ENCODE measurements at places on chromosomes 3 and 15.

DNA sequence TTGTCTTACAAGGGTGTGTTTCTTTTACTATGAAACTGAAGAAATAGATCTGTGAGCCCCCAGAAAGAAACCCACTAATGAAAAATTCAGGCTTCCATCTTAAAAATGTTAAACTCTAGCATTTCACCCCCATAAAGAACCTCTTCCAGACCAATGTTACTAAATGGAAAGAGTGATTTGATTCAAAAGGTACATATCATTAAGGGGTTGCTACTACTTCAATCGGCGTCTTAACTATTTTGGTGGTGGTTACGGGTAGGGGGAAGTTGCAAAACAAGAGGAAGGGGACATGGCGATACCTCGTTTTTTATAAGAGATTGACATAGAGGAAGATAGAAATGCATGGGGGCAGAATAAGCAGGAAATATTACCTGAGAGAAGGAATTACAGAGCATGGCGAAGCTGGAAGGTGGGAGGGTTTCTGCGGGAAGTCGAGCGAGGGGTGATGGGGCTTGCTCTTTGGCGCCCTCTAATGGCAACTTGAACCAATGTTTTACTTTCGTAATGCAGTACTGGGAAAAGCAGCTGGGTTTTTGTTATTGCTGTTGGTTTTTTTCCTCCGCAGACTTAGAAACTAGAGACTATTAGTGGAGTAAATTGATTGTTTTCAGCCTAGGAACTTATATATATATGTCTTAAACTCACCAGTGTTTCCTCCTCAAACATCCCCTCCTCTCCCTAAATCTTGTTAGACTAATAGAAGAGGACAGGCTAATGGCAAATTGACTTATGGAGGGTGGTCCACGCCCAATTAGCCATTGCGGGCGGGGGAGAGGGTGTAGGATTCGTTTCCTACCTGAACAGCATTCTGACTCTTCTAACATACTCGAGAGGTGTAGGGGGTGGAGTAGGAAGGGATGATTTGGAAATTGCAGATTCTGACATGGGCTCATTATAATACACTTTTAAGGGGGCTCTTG is 11.3 kb upstream of the SOX2 start:
- DNase-seq, result peak; percentile 84

DNA sequence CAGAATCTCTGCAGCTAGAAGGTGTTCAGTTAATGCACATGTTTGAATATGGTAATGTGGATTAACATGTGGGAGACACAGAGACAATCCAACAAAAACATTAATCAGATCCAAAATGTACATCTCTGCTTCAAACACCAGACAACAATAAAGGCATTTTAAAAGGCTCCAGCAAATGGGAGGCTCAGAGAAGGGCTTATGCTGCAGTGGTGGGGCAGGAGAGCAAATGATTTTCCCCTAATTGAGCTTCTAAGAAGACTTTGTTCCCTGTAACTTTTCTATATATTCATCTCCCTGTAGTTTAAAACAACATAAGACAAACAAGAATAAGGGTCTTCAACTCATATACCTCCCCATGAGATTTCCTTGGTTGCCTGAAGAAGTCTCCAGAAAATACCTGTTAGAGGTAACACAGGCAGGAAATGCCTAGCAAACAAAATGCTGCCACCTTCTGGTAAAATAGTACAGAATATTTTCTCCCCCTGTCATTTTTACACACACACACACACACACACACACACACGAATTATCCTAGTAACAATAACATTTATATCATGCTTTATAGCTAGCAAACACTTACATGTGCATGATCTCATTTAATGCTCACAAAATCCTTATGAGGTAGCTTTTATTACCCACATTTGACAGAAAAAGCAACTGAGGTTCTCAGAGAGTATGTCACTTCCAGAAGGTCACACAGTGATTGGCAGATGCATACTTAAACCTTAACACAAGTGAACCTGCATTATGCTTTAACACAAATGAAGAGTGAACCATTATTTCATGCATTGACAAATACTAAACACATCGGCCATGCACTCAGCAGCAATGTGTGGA is 123.4 kb upstream of the MB21D2 start:
- DNase-seq, result no peak

GRCh38 chr3:197417911-197418618 is 119.7 kb upstream of the DLG1 start:
- DNase-seq, result no peak

- peak; percentile 13 for DNase-seq
Measured at GRCh38 chr3:124014366-124014942, 22.5 kb upstream of the ROPN1 start.

DNA sequence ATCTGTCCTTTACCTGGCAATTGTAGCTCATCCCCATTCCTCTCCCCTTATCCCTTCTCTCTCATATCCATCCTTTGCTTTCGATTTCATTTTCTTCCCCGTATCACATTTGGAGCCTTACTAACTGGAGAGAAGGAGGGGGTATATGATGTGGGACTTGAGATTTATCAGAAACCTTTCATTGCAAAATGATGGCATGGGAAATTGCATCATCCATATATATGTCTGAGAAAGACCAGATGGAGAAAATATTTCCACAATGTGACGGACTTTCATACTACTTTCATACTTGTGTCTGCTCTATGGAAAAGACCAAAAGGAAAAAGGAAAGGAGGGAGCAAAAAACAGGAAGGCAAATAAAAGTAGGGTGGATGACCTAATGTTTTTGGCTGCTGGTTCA is 675.2 kb downstream of the AGBL1 start:
- DNase-seq, result no peak

DNA sequence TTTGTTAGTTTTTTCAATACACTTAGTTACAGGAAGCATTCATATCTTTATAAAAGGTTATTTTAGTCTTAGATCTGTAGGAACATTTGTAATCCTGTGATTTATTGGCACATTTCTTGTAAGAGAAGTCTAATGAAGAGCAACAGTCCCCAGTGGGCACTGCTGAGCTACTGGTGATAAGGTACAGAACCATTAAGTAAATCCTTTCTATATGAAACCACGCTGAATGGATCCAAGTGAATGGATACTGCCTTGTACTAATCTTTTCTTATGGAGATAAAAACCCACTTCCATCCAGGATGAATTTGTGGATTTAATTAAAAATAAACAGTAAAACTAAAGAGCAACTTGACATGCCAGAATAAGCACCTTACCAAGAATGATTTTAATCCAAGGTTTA is 64.0 kb downstream of the SHQ1 start:
- DNase-seq, result no peak

DNA sequence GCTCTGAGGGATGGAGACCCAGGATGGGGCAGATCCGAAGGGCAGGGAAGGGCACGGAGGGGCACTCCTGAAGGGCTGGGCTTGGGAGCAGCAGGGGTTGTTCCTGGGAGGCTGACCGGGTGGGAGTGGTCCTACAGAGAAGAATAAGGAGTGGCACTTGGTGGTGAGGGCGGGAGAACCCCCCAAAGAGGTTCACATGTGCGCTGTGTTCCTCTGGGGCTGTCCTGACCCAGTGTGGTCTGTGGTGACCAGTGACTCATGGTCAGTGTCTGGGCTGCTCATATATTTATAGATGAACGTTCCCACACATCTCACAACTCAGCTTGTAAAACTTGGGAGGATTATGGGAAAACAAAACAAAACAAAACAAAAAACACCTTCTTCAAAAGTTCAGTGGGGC is 10.0 kb downstream of the TRPM1 start:
- DNase-seq, result no peak

GRCh38 chr3:64554096-64554920 is 133.5 kb downstream of the ADAMTS9 start:
- no peak for DNase-seq

- no peak for DNase-seq
Measured at GRCh38 chr3:20096135-20096685, 56.0 kb downstream of the KAT2B start.

- DNase-seq, result no peak
Measured at GRCh38 chr3:100719136-100719535, 9.8 kb downstream of the TFG start.

DNA sequence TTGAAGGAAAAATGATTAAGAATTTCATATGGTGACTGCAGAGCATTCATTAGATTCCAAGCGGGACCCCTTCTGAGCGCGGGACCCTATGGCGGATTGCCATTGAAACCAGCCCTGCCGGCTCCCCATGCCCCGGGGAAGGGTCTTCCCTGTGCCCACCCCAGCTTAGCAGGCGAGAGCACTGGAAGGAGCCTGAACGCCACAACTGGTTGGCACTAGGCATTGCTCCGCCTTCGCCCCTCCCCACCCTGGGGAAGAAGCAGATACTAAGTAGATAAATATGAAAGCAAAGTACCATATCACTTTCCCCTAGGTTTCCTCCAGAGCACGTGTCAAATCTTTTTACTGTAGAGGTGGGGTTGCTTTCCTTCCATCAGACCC is 70.7 kb downstream of the CYP19A1 start:
- no peak for DNase-seq

DNA sequence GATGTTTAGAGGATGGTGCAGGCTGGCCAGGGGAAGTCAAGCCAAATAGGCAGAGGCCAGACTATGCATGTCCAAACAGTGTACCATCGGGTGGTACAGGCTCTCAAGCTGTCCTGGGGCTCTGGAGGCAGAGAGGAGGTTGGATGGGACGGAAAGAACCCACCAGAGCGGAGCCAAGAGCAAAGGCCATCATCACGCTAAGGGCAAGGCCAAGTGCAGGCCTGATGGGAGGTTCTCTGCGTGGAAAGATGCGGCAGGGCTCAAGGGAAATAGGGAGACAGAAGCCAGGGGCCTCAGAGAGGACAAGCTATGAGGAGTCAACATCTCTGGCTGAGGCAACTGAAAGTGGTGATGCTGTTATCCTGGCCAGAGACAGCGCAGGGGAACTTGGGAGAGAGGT is 102.7 kb downstream of the ASB7 start:
- DNase-seq, result no peak

DNA sequence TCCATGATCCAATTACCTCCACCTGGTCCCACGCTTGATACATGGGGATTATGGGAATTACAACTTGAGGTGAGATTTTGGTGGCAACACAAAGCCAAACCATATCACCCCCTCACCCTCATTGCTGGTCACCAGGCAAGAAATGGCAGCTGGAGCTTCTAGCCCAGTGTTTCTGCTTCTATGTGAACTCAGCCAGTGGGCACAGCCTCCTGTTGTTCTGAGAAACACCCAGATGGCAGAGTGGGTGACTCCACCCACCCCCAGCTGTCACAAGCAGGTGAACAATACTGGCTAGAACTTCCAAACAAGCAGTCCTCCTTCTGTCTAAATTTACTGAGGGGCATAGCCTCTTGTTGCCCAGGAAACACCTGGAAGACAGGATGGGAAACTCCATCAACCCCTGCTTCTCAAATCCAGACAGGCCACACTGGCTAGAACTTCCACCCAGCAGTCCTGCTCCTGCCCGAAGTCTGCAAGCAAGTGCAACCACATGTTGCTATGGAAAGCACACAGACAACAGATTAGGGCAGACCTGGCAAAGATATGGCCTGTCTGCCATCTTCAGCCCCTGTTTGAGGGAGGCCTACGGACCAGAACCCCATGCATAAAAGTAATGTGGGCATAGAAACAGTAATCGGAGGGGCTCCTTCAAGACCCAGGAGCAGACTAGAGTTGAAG is 114.1 kb downstream of the DTWD1 start:
- no peak for DNase-seq

DNA sequence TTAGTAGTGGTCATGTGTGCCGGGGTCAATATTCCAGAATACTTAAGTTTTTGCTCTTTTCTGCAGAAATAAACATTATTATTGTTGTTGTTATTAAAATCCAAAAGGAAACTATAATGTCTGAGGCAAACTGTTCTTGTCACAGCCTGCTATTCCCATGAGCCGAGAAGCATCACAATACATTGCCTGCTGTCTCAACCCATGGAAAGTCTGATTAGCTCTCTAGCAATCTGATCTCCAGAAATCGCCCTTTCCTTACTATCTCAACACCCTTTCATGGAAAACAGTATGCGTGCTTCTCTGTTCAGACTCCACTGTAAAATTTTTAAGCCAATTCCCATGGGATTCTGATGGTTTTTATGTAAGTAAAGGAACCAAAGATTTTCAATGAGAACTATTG is 811.0 kb downstream of the TUSC7 start:
- DNase-seq, result no peak

DNA sequence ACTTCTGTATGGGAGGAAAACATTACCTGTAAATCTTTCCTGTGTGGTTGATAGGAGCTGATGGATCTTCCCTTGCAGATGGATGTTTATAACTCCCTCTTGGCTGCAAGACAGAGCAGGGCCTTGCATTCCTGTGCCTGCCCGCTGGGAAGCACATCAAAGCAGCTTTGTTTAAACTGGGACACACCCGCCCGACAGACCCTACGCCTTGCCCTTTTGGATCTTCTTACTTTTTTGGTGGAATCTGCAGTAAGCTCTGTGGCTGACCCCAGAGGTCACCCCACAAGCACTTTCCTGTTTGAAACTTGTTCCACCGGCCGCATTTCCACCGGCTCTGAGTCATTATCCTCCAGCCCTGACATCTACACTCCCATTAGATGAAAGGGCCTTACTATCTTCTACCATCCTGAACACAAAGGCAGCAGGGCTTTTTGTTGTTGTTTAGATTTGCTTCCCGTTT is 244.1 kb upstream of the STT3B start:
- DNase-seq, result no peak

DNA sequence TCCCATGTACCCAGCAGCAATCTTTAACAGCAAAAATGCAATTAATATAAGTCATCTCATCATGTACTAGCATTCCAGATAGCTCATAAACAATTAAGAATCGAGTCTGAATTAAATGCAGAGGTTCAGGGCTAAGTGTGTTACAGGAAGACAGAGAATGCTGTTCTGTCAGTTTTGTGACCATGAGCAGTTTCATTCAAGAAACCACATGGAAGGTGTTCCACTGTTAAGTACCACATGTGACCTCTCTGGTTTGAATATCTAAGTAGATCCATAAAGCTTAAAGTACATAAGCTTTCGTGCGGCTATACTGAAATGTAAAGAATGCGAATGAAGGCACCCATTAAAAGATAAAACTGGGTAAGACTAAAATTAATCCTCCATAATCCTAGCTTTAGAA is 272.3 kb downstream of the IL5RA start:
- no peak for DNase-seq

- DNase-seq, result peak; percentile 51
Measured at GRCh38 chr3:190811775-190812480, 50.6 kb downstream of the GMNC start.

DNA sequence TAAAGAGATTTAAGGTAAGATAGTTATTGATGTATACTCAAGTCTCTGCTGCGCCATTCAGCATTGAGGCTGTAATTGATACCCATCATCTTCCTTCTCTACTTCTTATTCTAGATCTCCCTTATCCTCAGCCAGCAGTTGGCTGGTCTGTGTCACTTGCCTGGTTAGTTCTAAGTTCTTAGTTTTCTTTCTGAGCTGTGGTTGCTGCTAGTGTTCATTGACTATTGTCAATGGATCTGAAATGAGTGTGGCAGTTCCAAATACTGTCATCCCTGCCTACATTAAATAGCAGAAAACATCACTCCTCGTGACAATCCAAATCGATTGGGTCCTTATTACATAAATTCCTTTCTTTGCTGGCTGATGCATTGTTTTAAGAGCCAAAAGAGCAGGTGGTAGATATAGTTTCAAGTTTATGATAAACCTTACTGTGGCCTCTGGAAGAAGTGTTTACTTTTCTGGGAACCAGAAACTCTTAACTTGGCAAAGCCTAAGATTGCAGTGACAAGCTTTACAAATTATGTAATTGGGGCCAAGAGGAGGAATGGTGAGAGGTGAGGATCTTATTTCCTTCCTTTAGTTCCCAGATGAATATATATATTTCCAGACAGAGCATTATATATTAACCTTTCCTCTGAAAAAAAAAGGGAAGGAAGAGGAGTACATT is 168.0 kb downstream of the GMNC start:
- no peak for DNase-seq

GRCh38 chr3:185207931-185208746 is 45.7 kb downstream of the EHHADH start:
- DNase-seq, result no peak

- peak; percentile 18 for DNase-seq
Measured at GRCh38 chr15:83365370-83365938, 81.0 kb upstream of the BNC1 start.

Data from hindlimb muscle (tissue), 1 donor.